Esophagus squamous epithelium (tissue), 5 donors: ENCODE measurements at places on chromosomes 5 and 9.

GRCh38 chr5:35626108-35626507 is 8.4 kb downstream of the SPEF2 start:
- DNase-seq: no peak

DNA sequence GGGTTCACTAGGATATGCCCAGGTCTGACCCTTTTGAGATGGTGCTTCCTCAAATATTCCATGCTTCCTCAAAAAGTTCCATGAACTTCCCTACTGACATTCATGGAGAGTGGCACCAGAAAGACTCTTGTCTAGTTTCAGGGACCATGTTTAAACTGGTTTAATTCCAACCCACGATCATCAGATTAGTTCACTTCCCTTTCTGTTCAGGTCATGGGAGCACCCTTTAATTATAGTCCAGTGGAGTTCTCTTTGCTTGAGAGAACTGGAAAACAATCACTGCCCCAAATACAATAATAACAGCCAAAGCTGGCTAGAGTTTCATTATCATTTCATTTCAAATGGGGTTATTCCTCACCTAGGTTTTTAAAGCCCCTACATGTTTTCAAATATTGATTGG is 9.7 kb upstream of the ERBIN start:
- DNase-seq: no peak

DNA sequence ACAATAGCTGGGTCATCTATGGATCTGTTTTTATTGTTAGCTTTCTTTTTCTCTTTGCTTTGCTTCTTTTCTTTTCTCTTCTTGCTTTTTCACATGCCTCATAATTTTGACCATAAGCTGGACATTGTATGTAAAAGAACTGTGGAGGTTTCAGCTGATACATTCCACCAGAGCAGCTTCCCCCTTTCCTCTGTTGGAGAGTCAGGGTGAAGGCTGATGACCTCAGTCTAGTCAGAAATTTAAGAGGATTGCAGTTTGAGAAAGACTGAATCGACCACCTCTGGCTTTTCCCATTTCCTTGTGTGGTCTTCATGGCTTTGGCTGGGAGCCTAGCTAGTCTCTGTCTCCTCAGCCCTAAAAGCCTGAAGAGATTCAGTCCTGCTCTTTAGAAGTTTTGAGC is 42.0 kb downstream of the KCNIP1 start:
- no peak for DNase-seq

DNA sequence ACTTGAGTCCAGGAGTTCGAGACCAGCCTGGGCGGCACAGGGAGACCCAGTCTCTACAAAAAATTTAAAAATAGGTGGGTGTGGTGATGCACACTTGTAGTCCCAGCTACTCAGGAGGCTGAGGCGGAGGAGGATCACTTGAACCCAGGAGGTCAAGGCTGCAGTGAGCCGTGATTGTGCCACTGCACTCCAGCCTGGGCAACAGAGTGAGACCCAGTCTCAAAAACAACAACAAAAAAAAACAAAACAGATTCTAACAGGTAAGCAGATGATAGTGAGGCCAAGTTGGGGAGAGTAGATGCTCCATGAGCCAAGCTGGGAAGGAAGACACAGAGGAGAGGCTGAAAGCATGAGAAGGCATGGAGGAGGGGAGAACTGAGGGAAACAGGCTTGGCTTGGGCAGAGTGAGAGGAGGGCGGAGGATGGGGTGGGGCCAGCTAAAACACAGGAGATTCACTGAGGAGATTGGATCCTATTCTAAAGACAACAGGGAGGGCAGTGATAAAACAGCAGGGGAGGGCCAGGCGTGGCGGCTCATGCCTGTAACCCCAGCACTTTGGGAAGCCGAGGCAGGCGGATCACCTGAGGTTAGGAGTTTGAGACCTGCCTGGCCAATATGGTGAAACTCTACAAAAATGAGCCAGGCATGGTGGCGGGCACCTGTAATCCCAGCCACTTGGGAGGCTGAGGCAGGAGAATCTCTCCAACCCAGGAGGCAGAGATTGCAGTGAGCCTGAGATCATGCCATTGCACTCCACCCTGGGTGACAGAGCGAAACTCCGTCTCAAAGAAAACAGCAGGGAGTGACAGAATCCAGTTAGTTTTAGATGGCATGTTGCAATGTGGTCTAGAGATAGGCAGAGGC is 8.4 kb downstream of the RPS14 start:
- no peak for DNase-seq

- no peak for DNase-seq
Measured at GRCh38 chr5:132054697-132055440, 5.6 kb upstream of the IL3 start.

DNA sequence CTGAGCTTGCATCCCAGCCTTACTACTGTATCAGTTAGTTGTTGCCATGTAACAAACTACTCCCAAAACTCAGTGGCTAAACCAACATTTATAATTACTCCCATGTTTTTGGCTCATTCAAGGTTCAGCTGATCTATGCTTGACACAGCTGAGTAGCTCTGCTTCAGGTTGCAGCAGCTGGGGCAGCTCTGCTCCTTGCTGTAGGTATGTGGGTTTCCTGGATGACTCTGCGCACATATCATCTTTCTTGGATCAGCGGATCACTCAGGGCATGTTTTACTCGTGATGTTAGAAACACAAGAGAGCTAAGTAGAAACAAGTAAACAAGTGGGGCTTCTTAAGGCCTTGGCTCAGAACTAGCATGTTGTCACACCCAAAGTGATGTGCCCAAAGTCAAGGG is 15.1 kb downstream of the TEK start:
- no peak for DNase-seq

DNA sequence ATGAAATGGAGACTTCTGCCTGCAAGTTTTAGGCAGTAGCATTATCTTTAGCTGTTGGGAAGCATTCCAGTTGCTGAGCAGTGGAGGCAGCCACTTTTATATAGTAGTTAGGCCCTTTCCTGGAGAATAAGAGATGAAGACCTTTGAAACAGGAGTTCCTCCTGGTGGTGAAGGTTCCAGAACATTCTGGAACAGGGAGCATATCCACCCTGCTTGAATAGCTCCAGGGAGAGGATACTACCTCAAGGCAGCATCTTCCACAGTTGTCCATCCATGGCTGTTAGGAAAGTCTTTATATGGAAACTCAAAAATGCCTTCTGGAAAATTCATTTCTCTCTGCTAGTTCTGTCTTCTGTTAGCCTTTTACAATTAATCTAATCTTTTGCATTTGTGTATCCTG is 3.0 kb downstream of the ASPN start:
- DNase-seq: no peak

GRCh38 chr9:36191686-36192085 is 965 bp downstream of the CLTA start:
- DNase-seq: no peak

DNA sequence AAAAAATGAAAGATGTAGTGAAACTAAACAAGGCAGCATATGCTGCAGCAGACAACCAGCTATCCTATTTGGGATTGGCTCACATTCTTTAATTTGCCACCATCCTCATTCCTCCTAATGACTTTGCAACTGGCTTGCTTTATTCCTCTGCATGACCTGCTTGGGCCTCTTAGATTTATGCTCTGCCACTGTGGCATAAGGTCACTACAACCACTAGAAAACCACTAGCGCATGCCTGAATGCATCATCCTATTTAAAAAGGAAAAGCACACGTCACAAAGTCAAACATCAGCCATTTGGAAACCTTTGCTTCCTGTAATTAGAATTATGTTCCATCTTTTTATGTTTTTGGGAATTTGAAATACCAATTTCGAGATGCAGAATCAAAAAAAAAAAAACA is 40.8 kb upstream of the CCDC152 start:
- DNase-seq: no peak

DNA sequence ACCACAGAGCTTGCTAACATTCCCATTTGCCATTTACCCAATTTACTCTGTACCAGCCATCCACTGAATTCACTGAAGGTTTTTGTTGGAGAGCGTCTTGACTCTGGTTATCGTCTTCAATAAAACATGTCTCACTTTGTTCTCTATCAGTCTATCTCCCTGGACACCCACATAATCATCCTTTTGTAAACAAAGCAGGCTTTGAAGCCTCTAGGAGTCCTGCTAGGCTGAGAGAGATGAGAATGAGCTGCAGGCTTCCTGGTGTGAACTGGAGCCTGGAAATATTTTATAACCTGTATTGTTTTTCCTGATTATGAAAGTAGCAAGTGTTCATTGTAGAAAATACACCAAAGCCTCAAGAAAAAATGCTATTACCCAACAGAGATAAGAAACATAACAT is 140.6 kb upstream of the ZNF366 start:
- no peak for DNase-seq

DNA sequence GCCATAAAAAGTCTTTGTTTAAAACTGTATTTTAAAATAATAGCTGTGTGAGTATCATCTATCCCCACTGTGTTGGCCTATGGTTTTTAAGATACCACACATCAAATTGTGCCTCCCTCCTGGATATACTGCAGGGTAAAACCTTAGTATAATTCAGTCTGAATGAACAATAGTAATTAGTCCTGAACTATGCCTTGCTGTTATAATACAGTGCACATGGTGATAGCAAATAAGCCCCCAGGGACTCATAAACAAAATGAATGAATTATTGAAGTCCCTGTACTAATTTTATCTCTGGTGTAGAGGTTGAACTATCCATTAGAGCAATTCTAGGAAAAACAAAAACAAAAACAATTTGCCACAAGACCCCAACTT is 142.7 kb upstream of the ADAMTSL1 start:
- DNase-seq: no peak

GRCh38 chr5:98905857-98906688 is 22.7 kb downstream of the CHD1 start:
- no peak for DNase-seq

GRCh38 chr5:6638236-6638635 is 5.0 kb downstream of the SRD5A1 start:
- no peak for DNase-seq

DNA sequence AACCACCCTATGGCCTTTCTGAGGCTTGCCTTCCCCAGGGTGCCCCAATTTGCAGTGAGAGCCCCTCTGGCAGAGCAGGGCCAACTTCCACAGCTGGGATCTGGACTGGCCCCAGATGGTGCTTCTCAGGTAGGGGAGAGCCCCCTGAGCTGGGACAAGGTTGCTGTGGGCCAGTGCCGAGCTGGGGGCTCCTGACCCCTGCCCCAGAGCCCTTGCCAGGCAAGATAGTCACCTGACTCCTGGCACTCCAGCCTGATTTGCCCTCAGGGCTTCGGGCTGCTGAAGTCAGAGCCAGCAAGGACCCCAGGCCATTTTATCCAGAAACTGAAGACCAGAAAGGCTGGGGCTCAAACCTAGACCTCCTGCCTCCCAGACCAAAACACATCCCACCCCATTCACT is 33.4 kb upstream of the AKNA start:
- no peak for DNase-seq

DNA sequence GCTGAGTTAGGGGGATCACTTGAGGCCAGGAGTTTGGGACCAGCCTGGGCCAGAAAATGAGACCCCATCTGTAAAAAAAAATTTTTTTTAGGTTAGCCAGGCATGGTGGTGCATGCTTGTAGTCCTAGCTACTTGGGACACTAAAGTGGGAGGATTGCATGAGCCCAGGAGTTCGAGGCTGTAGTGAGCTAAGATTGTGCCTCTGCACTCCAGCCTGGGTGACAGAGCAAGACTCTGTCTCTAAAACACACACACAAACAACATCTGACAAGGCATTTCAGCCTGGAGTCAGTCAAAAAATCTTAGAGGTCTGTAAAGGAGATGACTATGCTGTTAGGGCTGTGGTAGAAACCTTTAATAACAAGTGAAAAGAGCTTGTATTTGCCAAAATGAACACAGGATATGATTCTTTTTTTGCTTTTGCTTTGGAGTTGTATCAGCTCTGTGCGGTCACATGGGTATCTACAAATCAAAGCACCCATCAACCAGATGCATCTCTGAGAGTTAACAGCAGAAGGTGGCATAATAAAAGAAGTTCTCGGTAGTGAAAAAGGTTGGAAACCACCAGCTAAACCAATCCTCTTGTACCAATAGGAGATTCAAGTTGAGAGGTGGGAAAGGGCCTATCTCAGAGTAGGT is 3.6 kb upstream of the PSMD5 start:
- DNase-seq: no peak

DNA sequence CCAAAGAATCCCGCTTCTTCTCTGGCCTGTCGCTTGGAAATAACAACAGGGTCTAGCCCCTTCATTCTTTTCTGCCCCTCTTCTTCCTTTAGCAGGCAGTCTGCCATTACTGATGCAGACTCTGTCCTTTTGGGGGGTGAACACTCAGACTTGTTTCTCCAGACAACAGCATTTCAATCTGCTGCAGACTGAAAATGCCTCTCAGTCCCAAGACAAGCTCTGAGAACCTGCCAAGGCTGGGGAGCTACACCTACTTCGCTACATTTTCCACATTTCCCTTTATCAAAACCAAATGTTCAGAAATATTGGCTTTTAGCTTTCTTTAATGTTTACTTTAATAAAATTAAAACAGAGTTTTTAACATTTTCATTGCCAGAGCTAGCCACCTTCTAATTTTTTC is 152.4 kb downstream of the MPDZ start:
- no peak for DNase-seq

DNA sequence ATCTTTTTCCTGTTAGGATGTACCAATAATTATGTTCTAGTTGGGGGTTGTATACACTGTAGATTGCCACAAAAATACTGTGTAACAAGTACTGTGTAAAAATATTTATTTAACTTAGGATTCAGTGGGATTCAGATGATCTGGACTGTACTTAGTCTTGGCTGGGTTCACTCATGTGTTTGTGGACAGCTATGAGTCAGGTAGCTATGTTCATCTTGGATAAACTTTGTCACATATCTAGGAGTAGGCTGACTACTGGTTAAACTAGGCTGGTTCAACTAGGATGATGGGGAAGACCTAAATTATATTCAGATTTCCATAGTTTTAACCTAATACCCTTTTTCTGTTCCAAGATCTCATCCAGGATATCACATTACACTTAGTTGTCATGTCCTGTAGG is 32.1 kb upstream of the TNFSF15 start:
- DNase-seq: no peak

DNA sequence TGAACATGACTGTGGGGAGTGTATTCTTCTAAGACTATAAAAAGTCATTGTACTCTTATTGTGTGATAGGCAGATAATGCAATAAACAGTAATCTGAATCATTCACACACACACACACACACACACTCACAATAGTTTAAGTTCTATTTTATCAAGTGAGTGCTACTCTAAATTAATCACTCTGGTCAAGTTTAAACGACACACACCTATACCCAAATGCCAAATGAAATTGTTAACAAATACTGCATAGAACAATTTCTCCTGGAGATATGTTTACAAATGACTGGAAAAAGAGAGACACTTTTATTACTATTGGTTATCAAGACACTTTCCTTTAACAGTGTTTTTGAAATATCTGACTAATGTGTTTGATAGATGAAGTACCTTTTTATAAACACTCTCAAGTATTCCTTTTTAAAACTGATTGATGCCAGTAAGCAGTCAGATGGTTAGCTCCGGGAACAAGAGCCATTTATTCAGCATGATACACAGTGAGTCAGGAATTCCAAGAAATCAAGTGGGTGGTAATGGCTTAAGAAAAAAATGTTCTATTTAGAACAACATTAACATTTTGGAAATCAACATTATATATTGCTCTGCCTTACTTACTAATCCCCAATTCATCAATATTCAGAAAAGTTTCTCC is 521.6 kb upstream of the ST8SIA4 start:
- no peak for DNase-seq
